ENCODE measurements at places on chromosomes 11 and 22. TPM values are rescaled to one million over a fixed set of nuclear protein-coding genes. Genes with fewer than 3 reads are reported as not detected.

Gene SLC16A8
- 0.85 TPM for total RNA-seq

Gene JAML
- total RNA-seq: not detected

Gene SCGB1D4
- total RNA-seq: not detected

Gene IRAG1
- total RNA-seq: 14.8 TPM

Gene SLC7A4
- total RNA-seq: under 0.01 TPM

Gene NDUFS8
- total RNA-seq: 65.4 TPM
